Kidney epithelial cell (primary cell): ENCODE measurements at places on chromosomes 4 and X.
A peak's percentile ranks its signal among the peaks of the same experiment; 100 is the strongest.

GRCh38 chrX:150365990-150366911, 3.1 kb downstream of the MAMLD1 start:
- DNase-seq: no peak

- DNase-seq: no peak
These were observed 91.2 kb downstream of the RTL5 start for GRCh38 chrX:72040506-72040905.

- no peak for DNase-seq
These were observed 43.7 kb downstream of the MAGEA9 start for GRCh38 chrX:149825424-149825823.

GRCh38 chr4:13522282-13523104, 21.8 kb downstream of the NKX3-2 start:
- DNase-seq: no peak

GRCh38 chr4:77697860-77698590, 92.4 kb downstream of the CXCL13 start:
- peak; percentile 54 for DNase-seq

- DNase-seq: no peak
These were observed 153.4 kb downstream of the FSTL5 start for GRCh38 chr4:162010362-162010761.

- no peak for DNase-seq
These were observed 215.9 kb upstream of the MBNL3 start for GRCh38 chrX:132704769-132705168.

- no peak for DNase-seq
These were observed 40.3 kb downstream of the MFAP3L start for GRCh38 chr4:169985881-169986280.

DNA sequence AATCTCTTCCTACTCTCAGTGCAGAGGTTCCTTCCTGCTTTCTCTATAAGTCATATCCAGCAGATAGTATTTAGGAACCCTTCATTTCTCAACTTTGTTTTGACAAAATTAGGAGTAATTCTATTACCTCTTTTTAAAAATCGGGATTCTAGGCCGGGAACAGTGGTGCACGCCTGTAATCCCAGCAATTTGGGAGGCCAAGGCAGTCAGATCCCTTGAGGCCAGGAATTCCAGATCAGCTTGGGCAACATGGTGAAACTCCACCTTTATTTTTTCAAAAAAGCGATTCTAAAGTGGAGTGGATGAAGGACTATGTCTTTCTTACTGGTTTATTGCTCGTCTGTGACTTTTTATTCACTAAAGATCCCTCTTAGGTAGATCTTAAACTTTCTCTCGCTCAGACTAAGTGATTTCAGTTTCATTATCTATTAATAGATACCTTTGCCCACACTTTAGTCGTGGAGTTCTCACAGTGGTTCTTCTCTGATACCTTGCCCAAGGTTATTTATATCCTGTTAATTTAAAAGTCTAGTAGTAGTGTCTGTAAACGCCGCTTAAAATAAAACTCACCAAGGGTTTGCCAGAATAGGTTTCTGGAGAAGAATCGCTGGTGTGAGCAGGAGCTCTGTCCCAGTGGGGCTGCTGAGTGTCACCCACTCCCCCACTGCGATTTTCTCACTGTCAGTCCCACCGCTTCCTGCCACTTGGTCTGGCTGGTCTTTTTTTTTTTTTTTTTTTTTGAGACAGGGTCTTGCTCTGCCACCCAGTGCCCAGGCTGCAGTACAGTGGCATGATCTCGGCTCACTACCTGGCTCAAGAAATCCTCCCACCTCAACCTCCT, 27.0 kb upstream of the TMEM131L start:
- DNase-seq: no peak

DNA sequence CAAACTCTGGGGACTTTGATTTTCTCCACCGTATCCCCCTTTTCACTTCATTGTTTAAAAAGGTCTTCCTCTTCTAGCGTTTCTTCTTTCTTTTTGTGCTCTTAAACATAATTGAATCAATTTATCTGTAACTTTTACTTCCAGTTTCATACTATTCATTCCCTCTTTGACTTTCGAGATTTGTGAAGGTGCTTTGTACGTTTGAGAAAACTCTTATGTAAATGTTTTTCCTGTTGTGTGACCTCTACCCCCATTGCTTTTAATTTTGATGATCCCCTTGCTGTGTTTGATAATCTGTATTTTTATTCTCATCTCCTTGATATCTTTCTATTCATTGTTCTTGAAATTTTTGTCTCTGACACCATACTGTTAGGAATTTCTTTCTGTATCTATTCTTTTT, 4.8 kb downstream of the USP38 start:
- DNase-seq: no peak
